ENCODE measurements at places on chromosomes 12 and 14.

DNA sequence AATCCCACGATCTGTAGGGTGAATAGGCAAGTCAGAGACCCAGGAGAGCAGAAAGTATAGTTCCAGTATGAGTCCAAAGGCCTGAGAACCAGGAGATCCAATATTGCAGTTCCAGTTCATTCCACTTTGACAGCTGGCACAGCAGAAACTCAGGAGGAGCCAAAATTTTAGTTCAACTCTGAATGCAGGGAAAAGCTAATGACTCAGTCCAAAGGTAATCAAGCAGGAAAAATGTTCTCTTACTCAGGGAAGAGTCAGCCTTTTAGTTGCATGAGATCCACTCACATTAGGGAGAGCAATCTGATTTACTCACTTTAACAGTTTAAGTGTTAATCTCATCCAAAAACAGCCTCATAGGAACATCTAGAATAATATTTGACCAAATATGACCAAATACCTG, 130.2 kb upstream of the LRFN5 start:
- no peak for DNase-seq

DNA sequence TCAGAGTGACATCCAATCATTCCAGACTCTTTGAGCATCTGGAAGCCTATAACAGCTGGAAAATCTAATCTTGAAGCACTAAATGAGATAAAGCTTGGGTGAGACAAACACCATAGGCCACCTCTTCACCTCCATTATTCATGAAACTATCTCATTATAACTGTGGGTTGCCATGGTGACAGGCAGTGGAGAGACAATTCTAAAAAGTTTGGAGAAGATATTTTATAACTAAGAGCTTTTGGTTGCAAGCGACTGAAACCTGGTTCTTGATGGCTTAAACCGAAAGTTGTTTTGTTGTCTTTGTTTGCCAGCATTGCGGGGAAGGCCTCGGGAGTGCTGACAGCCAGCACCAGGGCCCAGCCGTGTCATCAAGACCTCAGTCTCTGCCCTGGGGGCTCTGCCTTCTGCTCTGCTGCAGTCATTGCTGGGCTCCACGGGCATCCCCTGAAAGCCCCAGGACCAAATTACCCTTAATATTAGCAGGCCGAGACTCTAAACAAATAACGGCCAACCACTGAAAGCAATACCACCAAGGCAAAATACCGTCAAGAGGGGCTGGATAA, 353.6 kb upstream of the SFSWAP start:
- DNase-seq, result peak; percentile 28

DNA sequence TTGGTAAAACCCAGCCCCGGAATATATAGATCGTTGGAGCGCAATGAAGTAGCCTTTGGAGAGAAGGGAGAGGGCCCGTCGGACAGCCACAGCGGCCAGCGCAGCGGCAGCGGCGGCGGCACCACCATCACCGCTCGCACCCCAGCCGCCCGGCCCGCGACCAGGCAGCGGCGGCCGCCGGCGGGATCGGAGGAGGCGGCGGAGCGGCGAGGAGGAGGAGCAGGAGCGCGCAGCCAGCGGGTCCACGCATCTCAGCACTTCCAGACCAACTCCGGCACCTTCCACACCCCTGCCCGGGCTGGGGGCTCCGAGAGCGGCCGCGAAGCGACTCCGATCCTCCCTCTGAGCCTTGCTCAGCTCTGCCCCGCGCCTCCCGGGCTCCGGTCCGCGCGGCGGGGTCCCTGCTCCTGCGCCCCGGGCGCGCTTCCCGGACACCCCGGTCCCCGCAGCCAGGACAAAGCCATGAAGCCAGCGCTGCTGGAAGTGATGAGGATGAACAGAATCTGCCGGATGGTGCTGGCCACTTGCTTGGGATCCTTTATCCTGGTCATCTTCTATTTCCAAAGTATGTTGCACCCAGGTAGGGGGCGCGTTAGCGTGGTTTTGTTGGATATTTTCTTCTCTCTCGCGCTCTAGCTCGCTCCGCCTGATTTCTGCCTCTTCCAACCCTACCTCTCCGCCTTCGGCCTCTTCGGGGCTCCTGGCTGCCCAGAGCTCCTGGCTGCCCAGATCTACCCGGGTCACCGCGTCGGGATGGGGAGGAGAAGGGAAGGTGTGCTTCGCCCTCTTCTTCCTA, 400 bp downstream of the CHST11 start:
- DNase-seq, result peak; percentile 87

- no peak for DNase-seq
Measured at GRCh38 chr12:5232826-5233500, 189.3 kb downstream of the KCNA5 start.

GRCh38 chr12:49983892-49984291, 11.1 kb downstream of the AQP6 start:
- peak; percentile 82 for DNase-seq

- DNase-seq, result peak; percentile 23
Measured at GRCh38 chr12:110688446-110689280, at the start of gene HVCN1. Gene HVCN1 (minus strand): TSS chr12:110689115. CDS start chr12:110683245, 5,870 bp downstream.

DNA sequence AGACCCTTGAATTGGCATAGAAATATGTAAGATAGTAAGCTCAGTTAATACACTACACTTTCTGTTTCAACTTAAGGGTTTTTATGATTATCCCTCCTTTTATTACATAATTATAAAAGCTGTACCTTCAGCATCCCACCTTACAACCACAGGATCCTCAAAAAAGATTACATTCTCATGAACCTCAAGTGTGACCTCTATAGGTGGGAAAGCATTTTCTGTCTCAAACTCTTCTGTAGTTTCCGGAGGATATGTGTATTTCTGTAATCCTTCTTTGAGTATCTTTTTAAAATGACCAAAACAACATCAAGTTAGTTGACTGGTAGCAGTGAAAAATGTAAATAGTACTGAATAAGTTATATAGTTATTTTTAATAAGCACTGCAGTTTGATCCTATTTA, 75.9 kb downstream of the DNAI7 start:
- no peak for DNase-seq

DNA sequence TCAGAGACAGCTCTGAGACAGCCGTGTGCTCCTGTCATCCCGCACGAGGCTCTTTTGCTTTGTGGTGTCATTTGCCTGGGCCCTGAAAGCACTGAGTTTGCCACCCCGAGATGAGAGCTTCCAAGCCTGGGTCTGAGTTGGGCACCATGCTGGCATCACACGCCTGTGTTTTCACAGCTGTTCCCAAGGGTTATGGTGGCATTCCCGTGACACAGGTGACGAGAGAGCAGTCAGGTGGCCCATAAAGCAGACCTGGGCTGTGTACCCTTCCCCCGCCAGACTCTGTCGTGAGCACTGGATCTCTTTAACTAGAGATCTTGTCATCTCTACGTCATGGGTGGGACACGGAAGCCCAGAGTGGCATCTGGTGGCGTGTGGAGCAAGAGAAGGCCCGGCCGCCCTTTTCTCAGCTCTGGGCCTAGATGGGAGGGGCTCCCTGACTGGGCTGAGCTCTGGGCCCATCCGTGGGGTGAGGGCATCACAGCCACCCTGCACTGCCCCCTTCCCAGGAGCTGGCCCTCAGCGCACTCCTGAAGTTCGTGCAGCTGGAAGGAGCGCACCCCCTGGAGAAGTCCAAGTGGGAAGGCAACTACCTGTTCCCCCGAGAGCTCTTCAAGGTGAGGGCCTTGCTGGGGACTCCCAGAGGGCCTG, 2.6 kb downstream of the NOC4L start:
- DNase-seq, result no peak

DNA sequence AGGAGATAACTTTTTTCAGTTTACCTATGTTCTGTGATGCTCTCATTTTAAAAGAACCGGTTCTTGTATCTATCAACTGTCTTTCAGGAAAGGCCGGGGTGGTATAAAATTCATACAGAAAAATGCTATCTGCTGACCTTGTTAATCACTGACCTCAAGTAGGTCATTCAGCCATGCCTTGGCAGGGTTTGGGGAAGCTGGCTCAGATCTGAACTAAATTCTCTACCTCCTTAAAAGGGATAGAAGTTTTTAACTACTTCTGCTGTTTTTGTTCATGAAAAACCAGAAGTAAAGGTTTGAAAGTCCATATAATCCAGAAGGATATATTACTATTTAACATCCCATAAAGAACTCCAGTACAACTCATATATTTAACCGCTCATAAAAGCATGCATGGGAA, 10.1 kb downstream of the MYRFL start:
- DNase-seq, result no peak

DNA sequence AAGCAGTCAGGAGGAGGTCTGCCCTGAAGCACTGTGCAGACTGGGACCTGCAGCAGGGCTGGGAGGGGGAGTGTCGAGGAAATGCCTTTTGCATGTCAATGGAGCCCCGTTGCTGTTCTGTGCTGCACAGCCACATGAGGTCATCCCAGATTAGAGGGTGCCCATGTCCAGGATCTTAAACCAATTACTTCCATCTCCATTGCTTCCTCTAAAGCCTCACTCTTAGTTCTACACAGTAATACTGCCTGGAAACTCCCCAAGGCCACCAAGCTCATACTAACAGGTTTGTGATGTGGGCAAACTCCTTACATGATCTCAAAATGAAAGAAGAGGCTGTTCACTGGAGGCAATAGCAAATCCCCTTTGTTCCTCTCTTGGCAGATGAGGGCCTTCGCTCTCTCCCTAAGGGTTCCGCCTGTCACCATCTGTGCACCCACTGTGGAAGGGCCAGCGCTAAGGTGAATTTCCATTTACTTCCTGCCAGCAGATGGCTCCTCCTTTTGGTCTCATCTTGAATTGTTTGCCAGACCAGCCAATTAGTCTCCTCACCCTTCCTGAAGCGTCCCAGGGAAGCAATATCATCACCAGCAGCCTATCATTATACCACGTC, 35.4 kb upstream of the LTA4H start:
- peak; percentile 80 for DNase-seq

- DNase-seq, result no peak
Measured at GRCh38 chr14:102900631-102901571, 21.6 kb upstream of the AMN start.

- no peak for DNase-seq
Measured at GRCh38 chr12:117774941-117775775, 193.6 kb downstream of the KSR2 start.

DNA sequence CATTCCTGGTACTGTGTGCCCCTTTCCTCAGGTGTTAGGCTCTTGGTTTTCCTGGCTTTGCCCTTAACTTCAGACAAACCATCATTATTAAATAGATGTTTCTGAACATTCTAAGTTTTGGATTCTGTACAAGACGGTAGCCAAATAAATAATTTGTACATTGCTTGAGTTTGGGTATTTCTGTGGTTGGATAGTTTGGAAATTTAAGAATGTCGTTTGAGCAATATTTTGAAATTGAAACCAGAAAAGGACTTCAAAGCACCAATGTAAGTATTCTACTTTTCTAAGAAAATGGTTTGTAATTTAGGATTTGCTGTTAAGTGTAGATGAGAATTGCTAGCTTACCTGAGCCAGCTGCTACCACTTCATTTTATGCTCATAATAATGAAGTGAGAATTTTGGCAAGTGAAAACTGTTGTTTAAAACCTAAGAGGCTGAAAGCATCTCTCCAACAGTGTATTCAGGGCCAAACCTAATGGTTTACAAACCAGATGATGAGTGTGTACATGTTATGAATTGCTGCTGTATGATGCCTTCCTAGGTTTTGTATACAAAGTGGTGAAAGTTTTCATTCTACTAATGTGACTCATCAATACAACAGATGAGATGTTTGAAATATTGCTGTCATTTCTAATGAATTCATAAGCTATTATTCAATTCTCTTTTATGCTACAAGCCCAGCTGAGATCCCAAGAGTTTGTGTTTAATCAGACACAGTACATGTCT, 181.5 kb upstream of the PRKD1 start:
- no peak for DNase-seq

DNA sequence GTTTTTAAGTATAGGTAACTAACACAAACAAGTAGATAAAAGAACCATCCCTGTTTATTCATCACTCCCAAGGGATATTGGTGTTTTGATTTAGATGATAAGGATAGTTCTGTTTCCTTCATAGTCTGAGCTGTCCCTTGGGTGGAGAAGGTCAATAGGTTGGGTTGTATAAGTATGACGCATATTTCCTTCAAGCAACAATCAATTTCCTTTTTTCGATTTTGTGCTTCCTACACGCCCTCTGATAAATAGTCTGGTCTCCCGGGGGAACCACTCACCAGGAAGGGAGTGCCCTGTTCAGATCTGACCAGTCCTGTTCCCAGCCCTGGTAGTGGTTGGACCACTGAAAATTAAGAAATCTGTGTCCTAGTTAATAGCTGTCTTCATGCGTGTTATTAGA, 378.8 kb upstream of the FAR2 start:
- no peak for DNase-seq

DNA sequence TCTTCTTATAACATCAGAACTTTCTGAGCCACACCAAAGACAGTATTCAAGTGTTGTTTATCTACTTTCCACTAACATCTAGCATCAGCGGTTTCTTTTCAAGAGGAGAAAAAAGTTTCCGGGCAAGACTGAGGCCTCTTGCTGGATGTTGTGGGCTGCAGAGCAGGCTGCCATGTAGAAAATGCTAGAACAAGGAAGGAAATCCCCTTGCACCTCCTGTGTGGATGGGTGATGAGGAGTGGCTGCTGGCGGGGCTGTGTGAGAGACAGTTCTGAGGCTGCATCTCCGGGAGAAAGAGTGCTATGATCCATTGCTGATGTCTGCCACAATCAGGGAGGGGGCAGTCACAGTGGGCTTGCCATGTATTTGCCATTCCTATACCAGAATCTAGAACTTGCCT, 37.8 kb upstream of the PPP1CC start:
- DNase-seq, result no peak

DNA sequence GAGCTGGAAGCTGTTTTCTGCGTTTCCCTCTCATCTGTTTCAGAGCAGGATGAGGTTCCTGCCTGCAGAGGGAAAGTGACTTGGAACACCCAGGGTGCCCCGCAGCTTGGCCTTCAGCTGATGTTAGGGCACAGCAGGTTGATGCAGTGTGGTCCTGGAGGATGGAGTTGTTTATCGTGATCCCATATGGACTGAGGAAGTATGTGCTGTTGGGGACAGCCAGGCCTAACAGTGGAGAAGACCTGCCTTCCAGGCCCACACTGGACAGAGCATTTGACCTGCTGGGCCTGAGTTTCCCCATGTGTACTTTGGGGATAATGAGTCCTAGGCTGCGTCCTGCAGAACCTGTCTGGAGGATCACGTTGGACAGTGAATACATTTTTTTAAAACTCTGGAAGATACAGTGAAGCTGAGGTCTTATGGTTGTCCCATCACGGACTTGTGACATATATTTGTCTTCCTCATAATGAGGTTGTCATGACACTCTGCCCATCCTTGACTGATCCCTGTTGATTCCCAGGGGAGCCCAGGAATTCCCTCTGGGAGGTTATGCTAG, 12.8 kb downstream of the SERPINA1 start:
- DNase-seq, result no peak

- no peak for DNase-seq
Measured at GRCh38 chr14:74661726-74662450, 49.9 kb upstream of the LTBP2 start.

Data from mesendoderm (in vitro differentiated cells).